ENCODE measurements at places on chromosomes 6 and 20.

GRCh38 chr20:47361057-47361915, 4.8 kb upstream of the ZMYND8 start:
- DNase-seq: no peak

- DNase-seq: no peak
Observed at GRCh38 chr6:113944701-113945100, 26.2 kb downstream of the HDAC2 start.

DNA sequence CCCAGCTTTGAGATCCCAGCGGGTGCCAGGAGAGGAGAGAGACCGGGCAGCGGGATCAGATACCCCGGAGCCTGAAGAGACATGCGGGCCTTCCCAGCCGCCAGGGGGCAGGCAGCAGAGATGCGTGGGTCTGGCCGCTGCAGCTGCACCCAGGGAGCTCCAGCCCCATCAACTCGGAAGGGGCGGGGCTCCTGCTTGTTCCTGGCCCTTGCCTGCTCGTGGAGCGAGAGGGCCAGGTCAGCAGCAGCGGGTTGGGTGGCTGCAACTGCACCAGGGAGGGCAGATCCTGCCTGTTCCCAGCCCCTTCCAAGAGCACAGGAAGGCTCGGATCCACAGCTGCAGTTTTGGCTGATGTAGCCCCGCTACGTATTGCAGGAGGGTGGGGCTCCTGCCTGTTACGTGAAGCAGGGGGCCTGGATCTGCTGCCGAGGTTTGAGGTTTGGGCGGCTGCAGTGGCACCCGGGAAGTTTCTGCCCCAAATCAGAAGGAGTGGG, 532.8 kb downstream of the RFPL4B start:
- peak; percentile 77 for DNase-seq

DNA sequence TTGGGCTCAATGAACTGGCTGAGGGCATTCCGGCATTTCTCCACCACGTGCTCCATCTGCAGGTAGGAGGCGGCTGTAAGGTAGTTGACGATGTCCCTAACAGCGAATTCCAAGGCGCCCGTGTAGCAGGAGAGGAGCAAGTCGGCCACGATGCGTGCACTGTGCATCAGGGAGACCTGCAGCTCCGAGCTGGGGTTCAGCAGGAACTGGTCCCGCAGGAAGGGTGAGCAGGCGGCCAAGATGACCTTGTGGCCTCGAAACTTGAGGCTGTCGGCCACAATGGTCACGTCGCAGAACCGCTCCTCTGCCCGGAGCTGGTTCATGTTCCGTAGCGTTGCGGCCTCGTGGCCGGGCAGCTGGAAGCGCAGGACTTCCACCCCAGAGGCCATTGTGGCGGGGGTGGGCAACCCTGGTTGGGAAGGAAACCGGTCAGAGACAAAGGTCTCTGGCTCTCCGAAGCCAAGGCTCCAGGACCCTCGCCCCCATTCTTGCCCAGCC, 920 bp downstream of the ZBTB12 start:
- DNase-seq: no peak

GRCh38 chr6:14187406-14187805, 69.8 kb downstream of the CD83 start:
- no peak for DNase-seq

GRCh38 chr6:84804720-84805119, 40.3 kb upstream of the TBX18 start:
- DNase-seq: no peak

DNA sequence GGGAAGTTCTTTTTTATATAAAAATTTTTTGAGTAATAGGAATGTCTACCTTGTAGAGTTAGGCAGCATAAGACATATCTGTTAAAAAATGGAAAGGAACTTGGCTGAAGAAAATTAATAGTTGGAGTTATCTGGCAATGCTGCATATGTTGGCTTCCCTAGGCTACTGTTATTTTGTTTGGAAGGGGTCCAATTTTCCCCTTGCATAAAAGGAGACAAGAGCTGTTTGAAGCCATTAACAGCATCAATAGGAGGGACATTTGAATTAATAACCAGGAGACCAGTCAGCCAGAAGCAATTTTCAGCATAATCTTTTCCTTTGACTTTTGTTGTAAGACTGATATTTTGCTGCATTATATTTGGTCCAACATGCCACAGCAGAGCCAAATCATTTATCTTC, 80.9 kb upstream of the TAB2 start:
- DNase-seq: no peak

GRCh38 chr20:49587111-49587570, 19.2 kb upstream of the PTGIS start:
- no peak for DNase-seq

DNA sequence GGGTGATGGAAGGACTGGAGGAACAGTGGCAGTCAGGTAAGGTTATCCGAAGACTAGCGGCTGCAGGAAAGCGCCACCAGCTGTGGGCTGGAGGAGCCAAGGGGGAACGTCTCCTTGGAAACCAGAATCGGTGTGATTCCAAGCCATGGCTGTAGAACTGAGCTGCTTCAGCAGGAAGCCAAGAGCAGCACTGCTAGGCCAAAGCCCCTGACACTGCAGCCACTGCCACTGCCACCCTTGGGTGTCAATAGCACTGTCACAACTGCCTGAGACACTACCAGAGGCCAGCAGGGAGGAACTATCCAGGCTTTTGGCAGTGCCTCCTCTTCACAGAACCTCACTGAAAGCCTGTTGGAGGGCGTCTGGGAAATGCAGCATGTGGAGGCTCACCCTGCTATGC, 289.6 kb upstream of the SUPT3H start:
- DNase-seq: no peak

DNA sequence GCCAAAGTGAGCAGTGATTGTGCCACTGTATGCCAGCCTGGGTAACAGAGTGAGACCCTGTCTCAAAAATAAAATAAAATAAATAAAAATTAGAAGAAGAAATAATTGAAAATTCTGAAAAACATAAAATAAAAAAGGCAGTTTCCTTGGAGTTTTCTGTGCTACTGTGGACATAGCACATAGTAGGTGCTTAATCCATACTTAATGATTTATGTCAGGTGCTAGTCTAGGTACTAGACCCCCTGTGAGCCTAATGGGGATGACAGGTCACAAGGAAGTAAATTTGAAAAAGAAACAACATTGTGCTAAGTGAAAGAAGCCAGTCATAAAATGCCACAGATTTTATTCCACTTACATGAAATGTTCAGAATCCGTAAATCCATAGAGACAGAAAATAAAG, 9.2 kb upstream of the SLC9A8 start:
- DNase-seq: no peak

GRCh38 chr6:147205690-147206600, 1.7 kb downstream of the STXBP5 start:
- DNase-seq: no peak

GRCh38 chr6:160265869-160266476, 7.4 kb upstream of the SLC22A2 start:
- no peak for DNase-seq

- DNase-seq: peak; percentile 68
Observed at GRCh38 chr6:26286168-26286877, 78.7 kb upstream of the BTN3A2 start.

DNA sequence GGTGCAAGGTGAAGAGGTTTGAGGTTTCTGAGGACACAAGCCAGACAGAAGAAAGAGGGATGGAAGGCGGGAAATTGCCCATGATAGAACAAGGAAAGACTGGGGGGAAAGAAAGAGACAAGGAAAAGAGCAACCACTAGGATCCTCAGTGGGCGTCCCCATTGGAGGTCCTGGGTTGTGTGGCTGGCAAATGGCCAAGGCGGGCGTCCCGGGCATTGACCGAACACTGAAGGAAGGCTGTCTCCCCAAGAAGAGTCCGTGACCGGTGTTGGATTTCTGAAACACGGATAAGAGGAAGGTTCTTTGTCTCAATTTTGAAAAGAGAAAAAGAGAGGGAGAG, 746.6 kb upstream of the ADGRB3 start:
- DNase-seq: no peak

GRCh38 chr20:24211972-24212371, 223.4 kb upstream of the GGTLC1 start:
- DNase-seq: no peak

DNA sequence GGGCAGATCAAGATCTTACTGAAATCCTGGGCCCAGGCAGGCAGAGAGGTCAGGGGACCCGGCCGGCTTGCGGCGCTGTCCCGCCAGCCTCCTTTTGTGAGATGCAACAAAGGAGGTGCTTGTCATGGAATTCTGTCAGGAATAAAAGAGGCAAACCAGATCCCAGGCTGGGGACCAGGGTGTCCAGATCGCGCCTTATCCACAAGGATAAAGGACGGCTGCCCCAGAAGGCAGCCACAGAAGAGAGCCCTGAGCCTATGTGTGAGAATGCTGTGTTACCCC, 42.6 kb upstream of the CDH22 start:
- no peak for DNase-seq

GRCh38 chr6:43060034-43060754, 763 bp downstream of the KLC4 start:
- no peak for DNase-seq

DNA sequence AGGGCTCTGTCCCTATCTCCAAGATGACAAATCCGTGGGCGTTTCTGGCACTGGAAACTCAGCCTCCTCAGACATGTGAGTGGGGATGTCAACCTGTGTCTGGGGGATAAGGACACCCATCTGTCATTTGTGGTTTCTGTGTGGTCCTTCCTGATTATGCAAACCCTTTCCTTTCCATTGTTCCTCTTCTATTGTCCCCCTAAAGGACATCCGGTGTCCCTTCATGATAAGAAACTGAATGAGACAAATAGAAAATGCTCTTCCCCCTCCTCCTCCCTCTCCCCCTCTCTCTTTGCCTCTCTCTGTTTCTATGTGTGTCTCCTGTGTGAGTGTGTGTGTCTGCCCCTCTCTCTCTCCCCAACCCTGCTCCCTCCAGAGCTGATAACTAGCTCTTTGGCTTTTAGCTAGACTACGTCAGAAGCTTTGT, 11.5 kb upstream of the GLP1R start:
- no peak for DNase-seq

DNA sequence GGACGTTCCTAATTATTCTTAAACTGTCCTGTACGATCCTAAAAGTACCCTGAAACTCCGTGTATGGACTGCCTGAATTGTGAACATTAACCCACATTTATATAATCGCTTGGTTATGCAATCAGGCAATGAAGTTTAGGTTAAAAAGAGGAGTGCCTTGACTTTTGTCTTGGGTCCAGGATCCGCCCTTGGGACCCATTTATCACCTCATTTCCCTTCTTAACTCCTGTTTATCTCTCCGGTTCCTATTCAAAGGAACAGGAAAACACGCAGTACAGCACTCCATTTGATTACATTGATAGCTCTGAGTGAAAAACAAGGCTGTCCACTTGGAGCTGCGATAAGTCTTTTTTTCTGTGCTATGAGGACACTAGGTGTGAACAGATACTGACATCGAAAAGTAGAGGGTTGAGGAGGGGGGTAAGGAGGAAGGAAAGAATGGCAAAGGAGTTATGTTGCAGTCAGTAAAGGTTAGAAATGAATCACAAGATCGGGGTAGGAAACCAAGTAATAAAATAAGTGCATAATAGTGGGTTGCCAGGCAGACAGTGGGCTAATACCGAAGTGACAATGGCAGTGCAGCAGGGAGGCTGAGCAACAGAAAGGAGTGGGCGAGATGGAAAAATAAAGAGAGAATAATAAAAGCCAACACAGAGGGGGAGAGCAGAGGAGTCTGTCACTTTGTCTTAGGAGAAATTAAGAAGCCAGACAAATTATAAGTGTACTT, 15.9 kb upstream of the PCK1 start:
- DNase-seq: peak; percentile 33

DNA sequence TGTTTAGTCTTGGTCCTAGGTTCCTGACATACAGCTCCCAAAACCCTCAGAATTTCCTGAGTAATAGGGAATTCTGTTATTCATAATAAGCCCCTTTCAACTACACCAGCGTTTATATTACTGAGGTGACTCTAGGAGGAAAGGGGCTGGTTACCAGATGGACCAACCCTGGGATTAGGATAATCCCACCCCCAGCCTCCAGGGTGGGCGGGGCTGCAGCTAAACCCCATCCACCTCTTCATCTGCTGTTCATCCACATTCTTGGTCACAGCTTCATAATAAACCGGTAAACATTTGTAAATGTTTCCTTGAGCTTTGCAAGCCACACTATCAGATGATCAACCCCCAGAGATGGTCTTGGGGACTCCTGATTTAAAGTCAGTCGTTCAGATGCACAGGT, 38.3 kb downstream of the NINL start:
- DNase-seq: no peak

DNA sequence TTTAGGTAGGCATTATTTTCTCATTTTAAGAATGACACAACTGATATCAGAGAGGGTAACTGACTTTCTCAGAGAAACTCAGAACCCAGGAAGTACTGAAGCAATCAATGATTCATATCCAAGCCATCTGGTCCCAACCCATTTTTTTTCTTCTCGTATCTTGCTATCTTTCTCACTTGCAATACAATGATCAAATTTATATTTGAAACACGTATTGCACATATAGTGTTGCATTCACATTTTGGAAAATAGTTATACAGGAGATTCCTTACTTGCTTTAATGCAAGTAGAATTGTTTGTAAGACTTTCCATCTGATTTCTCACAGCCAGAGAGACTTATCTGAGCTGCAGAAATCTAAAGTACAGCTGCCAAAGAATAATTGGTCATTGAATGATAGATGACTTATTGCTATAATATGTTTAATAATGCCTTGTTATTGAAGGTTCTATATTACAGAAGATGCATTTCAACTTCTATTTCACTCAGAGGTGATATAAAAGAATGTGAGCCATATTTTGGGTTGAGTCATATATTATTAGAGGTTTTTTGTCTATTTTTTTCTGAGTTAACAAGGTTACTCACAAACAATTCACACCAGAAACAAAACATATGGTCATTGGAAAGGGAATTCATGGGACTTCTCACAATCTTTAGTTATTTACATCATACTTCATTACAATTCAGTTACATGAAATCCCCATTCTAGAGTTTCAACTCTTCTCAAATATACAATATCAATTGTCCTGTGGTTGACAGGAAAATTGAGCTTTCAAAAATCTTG, 337.5 kb upstream of the CITED2 start:
- DNase-seq: no peak

DNA sequence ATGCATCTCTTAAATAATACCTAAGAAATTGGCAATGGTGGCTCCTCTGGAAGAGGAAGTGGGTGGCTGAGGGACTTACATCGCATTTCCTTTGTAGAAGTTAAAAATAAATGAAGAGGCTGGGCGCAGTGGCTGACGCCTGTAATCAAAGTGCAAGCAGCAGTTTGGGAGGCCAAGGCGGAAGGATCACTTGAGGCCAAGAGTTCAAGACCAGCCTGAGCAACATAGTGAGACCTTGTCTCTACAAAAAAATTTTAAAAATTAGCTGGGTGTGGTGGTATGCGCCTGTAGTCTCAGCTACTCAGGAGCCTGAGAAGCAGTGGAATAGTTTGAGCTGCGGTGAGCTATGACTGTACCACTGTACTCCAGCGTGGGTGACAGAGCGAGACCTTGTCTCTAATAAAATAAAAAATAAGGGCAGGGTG, 12.2 kb upstream of the NCOA3 start:
- DNase-seq: no peak

- DNase-seq: no peak
Observed at GRCh38 chr6:41713159-41713649, 22.2 kb downstream of the TFEB start.

DNA sequence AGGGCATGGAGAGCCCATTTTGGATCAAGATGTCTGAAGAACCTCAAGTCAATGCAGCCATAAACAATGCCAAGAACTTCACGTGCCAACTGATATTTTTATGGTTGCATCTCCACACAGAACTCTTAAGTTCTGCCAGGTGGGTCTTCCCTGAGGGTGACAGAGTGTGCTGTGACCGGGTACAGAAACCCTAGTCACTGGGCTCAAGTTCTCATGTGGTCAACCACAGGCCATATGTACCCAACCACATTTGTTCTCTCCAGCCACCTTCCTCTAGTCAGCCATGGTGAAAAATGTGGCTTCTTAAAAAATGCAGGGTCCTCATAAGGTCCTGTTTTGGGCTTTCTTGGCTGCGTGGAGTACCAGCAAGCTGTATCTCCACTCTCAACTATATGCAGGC, 48.9 kb downstream of the CLIC5 start:
- DNase-seq: no peak

Measured in caudate nucleus (tissue), 63 donors.